Bone marrow (tissue), 2 donors: ENCODE measurements at places on chromosomes 12 and 14.

- DNase-seq: no peak
Measured at GRCh38 chr14:102951799-102952198, 29.3 kb downstream of the AMN start.

DNA sequence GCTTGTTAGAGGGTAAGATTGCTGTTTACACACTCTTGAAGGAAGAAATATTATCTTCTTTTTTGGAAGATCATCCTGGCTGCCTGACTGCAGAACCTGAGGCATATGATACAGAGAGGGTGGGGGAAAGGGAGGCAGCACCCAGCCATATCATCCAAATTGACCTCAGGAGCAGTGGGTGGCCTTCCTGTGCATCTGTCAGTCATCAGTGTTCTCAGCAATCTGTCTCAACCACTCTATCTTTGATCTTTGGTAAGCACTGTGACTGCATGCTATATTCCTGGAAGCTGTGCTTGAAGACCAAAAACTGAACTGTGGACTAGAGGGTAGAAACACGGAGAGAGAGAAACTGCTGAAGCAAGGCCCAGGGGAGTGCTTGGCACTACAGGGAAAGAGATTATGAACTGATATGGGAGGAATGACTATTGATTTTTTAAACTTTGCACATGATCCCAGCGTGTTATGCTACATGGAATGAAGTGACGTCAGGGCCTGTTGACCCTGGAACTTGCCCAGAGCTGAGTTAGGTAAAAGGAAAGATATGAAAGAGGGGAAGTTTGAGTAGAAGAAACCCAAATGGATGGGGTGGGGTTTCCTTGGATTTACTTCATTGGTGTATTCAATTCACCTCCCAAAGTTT is 171.5 kb downstream of the ASCL1 start:
- no peak for DNase-seq

DNA sequence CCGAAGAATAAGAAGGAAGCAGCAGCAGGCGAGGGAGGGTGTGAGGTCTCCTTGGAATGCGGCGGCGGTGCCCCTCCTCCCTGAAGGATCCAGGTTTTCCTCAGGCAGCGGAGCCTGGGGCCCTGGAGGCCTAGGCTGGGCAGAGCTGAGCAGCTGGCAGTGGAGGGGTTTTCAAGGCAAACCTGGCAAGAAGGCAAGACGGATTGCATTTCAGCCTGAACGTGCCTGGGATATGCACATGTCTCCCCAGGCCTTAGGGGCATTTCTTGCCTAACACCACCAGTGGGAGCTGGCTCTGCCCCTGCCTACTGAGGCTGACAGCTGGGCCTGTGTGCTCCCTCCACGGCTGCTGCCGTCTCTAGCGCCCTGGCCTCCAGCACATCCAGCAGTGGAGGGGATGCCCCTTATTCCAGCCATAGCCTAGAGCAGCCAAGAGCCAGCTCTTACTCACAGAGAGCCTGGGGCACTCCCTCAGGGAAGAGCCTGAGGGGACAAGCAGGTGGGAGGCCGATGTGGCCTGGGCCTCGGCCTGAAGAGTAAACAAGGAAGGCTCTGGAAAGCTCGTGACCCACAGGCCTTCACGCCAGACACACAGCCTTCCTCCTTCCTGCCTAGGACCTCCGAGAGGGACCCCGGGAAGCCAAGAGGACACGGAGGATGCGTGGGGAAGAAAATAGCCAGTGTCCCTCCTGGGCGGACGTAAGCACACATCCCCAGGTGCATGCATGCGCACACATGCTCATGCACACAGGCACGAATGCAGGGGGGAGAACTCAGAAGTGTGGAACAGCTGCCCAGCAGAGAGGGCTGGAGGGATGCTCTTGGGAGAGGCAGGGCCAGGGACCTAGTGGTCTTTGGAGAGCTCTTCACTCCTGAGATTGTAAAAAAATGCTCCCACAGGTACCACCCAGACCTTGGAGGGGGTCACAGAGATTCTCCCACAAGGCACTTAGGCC is 23.0 kb upstream of the EIF2B2 start:
- DNase-seq: no peak

GRCh38 chr14:30751646-30752416 is 122.5 kb upstream of the COCH start:
- DNase-seq: no peak

DNA sequence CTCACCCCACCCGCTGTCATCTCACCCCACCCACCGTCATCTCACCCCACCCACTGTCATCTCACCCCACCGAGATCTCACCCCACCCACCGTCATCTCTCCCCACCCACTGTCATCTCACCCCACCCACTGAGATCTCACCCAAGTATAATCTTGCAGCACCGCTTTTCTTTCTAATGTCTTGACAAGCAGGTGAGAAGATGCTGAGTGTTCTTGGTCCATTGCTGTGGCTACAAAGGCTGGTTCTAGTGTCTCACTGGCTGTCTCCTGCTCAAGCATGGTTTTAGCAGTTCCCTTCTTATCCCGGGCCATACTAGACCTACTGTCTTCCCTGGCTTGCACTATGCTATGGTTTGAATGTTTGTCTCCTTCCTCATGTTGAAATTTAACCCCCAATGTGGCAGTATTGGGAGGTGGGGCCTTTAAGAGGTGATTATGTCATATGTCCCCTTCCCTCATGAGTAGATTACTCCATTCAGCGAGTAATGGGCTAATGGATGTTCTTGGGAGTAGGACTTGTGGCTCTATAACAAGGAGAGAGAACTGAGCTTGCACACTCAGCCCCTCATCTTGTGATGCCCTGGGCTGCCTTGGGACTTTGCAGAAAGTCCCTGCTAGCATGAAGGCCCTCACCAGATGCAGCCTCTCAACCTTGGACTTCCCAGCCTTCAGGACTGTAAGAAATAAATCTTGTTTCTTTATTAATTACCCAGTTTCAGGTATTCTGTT is 47.7 kb upstream of the PPP2R5C start:
- no peak for DNase-seq

DNA sequence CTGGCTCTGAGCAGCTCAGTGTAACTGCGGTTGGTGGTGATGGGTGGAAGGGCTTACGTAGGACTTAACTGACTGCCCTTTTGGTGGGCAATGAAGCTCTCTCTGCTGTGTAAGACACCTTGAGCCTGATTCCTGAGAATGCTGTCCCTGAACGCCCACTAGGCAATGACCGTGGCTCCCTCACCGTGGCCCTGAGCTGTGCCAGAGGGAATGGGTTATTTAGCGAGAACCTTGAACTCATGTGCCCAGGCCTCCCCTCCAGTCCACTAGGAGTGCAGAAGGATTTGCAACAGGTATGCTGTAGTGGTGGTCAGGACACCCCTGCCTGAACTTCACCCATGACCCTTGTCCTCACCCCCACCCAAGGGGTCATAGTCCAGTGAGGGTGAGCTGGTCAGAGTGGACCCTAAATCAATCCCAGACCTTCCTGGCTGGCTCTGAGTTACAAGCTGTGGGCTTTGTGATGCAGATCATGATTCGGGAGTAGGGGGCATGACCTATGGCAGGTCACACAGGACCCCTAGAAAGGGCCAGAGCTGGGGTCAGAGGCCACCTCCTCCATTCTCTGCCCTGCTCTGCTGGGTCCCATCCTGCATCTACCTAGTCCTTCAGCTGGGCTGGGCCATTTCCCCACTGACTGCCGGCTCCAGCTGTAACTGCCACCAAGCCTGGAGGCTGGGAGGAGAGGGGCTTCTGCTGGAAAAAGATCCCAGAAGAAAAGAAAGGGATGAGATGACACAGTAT is 14.5 kb upstream of the ANKRD33 start:
- no peak for DNase-seq

DNA sequence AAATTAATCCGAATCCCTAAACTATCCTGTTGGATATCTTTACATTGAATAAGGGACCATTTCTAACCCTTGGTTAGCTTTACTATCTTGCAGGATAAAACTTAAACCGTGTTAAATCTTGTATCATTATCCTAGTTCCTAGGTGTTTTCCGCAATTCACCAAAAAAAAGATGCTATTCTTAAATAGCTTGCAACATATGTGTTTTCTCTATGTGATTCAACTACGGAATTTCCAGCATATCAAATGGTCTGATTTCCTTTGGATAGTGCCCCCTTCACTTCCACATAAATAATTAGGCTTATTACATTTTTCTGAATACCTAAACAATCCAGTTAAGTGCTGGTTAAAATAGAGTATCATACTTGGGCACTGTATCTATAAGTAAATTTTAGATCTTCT is 130.3 kb downstream of the ITPR2 start:
- no peak for DNase-seq

DNA sequence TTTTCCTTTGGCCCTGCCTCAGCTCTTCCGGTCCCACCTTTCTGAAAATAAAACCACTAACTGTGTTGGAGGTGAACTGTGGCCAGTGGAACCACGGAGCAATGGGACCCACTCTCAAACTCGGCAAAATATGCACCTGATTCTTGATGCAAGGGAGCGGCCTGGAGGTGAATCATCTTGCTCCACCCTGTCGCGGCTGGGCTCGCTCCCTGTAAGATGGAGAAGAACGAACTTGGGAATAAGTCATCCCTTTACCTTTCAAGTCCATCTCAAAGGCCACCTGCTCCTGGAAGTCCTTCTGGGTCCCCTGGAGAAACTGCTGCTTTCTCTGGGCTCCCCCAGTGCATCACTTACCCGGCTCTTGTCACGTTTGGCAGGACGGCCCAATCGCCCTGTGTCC is 309.9 kb downstream of the BCL11B start:
- DNase-seq: no peak

DNA sequence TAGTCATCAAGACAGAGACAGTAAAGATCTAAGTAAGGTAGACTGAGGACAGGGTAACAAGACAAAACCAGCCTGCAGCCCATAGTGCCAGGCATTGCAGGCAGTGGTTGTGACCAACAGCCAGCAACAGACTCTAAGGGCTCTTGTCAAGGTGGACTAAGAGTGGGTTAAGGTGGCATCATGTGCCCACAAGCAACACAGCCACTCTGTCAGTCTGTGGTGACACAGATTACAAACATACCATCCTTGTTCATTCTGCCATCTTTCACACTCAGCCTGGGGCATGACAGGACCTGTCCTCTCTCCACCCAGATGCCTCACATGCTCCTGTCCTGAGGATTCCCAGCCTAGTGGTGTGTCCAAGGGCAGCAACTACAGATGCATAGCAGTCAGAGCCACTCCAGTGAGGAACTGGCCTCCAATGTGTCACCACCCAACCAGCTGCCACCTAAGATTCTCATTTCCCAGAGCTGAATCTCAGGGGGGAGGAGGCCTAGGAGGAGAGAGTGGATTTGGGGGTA is 28.3 kb downstream of the VDR start:
- DNase-seq: no peak

DNA sequence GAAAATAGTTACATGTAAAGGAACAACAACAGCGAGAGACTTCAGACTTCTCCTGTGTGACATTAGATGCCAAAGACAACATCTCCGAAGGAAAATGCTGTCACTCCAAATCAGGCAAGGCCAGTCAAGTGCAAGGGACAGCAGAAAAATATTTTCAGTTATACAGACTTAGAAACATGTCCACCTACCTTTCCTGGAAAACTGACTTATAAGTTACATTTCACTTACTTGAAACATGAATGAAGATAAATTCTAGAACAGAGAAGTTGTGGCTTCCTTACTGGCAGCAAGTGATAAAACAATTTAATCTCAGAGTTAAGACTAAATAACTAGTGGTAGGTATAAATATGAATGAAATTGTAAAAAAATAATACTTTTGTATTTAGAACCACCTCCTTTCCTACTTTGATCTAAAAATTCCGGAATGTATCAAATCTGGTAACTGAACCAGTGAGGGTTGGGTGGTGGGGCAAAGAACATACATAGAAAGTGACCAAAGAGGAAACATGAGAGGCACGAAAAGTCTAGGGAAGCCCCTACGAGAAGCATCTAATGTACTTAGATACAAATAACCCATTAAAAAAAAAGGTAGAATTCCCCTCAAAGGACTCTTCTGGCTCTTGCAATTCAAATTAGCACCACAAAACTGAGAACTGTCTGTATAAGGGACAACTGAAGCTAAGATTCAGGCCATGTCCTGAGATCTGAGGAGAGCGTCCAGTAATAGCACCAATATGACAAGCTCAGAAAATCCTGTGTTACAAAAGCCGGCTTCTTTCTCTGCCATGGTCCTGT is 21.2 kb downstream of the MTHFD1 start:
- DNase-seq: no peak

GRCh38 chr14:93954900-93955849 is 21.2 kb downstream of the ASB2 start:
- DNase-seq: peak; percentile 72

GRCh38 chr14:39368261-39368959 is 63.8 kb downstream of the FBXO33 start:
- peak; percentile 30 for DNase-seq

GRCh38 chr12:12582895-12583303 is 20.2 kb upstream of the DUSP16 start:
- DNase-seq: no peak
